ENCODE measurements at places on chromosomes 7 and 10.

GRCh38 chr10:29763396-29763795, 128.6 kb upstream of the SVIL start:
- no peak for DNase-seq

DNA sequence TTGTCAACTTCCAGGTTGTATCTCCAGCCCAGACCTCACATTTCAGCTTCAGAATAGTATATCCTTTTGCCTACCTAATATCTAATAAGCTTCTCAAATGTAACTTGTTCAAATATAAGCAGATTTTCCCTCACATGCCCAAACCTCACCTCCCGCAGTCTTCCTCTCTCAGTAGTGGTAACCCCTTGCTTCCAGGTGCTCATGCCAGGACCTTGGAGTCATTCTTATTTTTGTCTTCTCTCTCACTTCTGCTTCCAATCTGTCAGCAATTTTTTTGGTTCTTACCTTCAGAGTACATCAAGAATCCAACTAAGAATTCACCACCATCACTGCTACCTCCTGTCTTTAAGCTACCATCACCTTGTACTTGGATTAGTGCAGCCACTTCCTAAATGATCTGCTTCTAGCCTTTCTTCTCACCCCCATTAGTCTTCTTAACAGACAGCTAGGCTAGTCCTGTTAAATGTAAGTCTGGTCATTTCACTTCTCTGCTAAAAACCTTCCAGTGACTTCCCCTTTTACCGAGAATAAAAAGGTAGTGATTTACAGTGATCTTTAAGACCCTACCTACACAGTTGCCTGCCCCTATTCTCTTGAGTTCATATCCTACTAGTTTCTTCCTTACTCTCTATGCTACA, 14.0 kb downstream of the ANKIB1 start:
- no peak for DNase-seq

DNA sequence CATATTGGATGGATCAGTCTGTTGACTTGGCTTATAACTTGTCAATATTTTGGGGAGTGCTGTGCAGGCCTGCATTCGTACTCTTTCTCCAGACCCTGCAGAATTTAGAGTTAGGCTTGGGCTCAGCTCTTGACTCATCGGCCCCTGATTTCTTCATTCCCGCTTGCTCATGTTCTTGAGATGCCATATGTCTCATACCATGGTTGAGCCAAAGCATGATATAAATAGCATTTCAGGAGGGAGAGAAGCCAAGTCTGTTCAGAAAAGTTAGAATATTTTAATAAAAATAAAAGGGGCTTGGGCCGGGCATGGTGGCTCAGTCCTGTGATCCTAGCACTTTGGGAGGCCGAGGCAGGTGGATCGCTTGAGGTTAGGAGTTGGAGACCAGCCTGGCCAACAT, 898.1 kb downstream of the TYW1 start:
- DNase-seq: no peak

GRCh38 chr10:44435196-44435595, 50.3 kb upstream of the CXCL12 start:
- DNase-seq: no peak

GRCh38 chr7:22718200-22718711, 8.7 kb upstream of the IL6 start:
- DNase-seq: no peak

DNA sequence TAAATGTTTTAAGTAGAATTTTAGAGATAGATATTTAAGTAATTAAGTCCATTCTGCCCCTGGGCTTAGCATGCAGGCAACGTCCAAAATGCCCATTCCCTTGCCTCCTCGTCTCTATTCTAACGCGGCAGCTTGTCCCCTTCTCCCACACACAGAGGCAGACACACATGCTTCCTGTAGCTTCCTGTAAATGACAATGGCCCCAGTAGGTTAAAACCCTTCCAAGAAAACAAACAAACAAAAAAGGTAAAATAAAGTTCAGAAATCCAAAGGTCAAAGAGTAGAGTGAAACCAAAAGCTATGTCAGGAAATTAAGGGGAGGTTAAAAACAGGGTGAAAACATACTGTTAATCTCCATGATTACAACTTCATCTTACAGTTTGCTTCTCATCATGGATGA, 857.6 kb downstream of the GATA3 start:
- no peak for DNase-seq

GRCh38 chr7:90347759-90348158, 1.2 kb downstream of the GTPBP10 start:
- no peak for DNase-seq

All from activated T-cell treated with anti-CD3 and anti-CD28 coated beads for 1 hour (primary cell).